ENCODE measurements at places on chromosomes 5 and 9.

GRCh38 chr5:58507715-58508114, 16.5 kb downstream of the GAPT start:
- no peak for DNase-seq

DNA sequence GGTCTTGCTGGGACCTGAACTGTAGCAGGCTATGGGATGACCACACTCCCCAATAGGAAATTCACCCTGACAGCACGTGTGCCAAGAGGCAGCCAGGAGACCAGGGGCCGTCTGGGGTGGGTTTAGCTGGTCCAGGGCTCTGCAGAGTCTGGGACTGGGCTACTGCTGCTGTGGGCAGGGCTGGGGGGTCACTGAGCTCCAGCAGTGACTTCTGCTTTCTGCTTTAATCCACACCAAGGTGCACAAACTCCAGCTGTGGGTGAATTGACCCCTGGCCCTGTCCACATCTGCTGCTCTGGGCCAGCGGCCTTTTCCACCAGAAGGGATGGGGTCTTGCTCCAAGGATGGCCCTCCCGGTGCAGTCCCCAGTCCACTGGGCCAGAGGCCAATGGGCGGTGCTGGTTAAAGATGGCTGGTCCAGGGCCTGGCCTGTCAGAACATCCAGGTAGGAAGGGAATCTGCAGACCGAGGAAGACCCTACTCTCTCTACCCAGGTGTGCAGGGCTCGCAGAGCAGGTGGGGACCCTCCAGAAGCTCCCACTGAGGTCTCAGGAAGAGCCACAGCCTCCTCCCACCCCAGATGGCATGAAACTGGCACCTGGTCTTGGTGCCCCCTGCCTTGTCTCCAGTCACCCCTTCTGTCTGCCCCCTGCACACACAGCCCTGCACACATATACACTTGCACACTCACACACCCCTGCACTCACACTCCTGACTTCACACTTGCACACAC, 28.0 kb downstream of the GLT6D1 start:
- no peak for DNase-seq

GRCh38 chr9:22528485-22528884, 81.9 kb downstream of the DMRTA1 start:
- DNase-seq = no peak

GRCh38 chr5:137660349-137660817, 75.5 kb downstream of the KLHL3 start:
- peak; percentile 83 for DNase-seq

DNA sequence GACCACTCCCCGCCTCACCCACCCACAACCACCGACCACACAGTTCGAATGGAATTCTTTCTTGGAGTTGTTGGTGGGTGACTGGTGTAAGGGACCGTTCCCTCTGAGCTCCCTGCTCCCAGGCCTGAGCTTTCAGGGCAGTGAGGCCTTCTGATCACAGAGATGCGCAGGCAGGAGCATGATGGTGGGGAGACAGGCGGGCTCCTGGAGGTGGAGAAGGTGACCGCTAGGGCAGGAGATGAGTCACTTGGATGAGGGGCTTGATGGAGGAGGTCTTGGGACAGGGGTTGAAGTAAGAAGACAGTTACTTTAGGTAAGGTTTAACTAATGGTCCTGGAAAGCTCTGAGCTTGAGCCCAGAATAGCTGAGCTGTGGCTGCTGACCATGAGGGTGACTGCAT, 88.5 kb downstream of the HSPA4 start:
- DNase-seq = no peak

GRCh38 chr5:102223542-102224477, 72.3 kb downstream of the SLCO4C1 start:
- DNase-seq = peak; percentile 79

- DNase-seq = peak; percentile 69
Measured at GRCh38 chr9:94925751-94926430, 199.4 kb downstream of the AOPEP start.

DNA sequence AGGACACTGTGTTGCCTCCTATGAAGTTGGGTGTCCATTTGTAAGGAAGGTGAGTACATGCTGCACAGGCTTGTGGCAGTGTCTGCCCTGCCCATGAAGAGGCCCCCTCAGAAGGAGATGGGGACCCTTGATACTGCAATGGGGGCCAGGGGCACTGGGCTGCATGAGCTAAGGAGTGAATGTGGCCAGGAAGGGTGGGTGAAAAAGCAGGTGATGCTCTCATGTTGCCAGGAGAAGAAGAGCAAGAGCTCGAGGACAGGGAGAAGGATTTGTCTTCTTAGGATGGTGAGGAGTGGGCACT, 76.1 kb downstream of the NSUN2 start:
- no peak for DNase-seq

GRCh38 chr5:146427619-146427997, 19.5 kb upstream of the TCERG1 start:
- DNase-seq = no peak

DNA sequence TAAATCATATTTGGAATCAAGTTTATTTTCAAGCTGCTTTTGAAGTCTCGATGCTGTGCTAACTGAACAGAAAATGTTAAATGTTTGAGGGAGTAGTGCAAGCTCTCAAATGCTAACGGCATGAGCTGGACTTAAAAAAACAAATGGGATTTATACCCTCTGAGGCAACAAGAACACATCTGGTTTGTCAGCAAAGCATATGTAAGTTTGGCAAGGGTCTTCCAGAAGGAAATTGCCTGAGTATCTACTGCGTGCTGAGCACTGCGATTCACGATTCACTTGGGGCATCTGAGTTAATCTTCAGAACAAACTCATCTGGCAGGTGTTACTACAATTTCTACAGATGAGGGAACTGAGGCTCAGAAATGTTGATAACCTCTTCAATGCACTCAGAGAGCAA, 98.4 kb upstream of the C9orf72 start:
- DNase-seq = no peak

- peak; percentile 23 for DNase-seq
Measured at GRCh38 chr9:99563364-99563763, 258.3 kb upstream of the NR4A3 start.
